Heart right ventricle (tissue), 16 donors: ENCODE measurements at places on chromosomes 3 and 15. TPM values are rescaled to one million over a fixed set of nuclear protein-coding genes. Genes with fewer than 3 reads are reported as not detected.
A peak's percentile ranks its signal among the peaks of the same experiment; 100 is the strongest.

The MYEF2 gene
- 18.2 TPM for total RNA-seq

The EFCC1 gene
- 1.0 TPM for total RNA-seq

DNA sequence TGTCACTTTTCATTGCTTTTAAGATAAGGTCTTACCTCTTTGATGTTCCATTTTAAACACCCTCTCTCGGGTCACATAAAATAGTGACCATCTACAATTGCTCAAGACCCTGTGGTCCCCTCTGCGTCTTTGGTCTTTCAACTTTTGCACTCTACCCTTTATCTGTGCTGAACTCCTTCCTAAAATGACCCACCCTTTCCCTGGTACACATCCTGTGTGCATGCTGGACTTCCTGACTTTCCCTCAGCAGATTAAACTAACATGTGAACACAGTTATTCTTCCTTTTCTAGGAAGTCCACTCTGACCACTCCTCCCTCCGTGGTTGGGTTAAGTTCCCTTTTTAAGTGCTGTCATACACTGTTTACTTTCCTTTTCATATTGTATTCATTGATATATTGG is 414.2 kb downstream of the GABRB3 start:
- DNase-seq: no peak

GRCh38 chr3:57141719-57142410 is 23.3 kb downstream of the IL17RD start:
- DNase-seq: no peak

GRCh38 chr3:28915741-28916500 is 364.9 kb upstream of the RBMS3 start:
- DNase-seq: peak; percentile 5

DNA sequence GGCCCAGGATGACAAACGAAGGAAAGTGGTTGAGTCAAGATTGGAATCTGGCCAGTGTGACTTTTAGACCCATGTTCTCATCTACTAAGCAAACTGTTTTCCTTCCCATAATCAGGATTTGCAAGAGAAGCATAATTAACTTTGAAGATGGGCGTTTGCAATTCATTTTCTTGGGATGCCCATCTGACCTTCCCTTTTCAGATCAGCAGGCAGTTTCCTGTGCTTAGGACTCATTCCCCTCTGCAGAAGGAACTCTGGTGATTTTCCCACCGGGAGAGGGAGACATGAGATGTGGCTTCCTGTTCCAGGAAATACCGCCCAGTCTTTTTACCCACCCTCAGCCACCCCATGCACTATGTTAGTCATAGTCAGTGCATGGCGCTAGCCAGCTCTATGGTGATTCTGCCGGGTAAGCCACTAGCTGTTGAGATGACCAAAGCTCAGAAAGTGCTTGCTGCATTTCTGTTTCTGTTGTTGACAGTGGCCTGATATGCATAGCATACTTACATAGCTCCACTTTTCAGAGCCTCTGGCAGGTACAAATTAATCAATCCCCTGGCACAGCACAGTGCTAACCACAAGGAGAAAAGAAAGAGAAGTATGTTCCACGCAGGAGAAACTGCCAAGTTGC is 129.4 kb downstream of the VGLL4 start:
- peak; percentile 66 for DNase-seq

DNA sequence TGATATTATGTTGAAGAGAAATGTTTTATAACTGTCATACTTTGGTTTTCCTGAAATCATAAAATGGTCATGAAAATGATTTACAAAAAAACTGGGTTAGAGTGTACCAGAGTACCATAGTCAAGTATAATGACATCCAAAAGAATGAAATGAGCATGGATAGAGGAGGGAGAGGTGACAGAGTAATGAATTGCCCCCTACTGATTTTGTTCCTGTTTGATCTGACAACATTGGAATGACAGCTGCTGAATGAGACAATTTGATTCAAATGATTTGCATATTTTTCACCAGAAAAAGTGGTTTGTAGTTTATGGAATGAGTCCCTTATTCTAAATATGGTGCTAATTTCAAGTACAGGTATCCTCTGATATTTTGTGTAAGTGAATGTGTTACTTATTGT is 271.7 kb downstream of the CNTN4 start:
- DNase-seq: no peak
